Retina (tissue), 1 donor: ENCODE measurements at places on chromosomes 16 and 17.
A peak's percentile ranks its signal among the peaks of the same experiment; 100 is the strongest.

GRCh38 chr17:69402052-69402451 lies 12.4 kb upstream of the MAP2K6 start:
- DNase-seq = no peak

GRCh38 chr17:77455111-77455890 lies 314.5 kb downstream of the SEC14L1 start:
- DNase-seq = no peak

- peak; percentile 61 for DNase-seq
These were observed 44.1 kb downstream of the ZNF423 start for GRCh38 chr16:49811644-49812334.

DNA sequence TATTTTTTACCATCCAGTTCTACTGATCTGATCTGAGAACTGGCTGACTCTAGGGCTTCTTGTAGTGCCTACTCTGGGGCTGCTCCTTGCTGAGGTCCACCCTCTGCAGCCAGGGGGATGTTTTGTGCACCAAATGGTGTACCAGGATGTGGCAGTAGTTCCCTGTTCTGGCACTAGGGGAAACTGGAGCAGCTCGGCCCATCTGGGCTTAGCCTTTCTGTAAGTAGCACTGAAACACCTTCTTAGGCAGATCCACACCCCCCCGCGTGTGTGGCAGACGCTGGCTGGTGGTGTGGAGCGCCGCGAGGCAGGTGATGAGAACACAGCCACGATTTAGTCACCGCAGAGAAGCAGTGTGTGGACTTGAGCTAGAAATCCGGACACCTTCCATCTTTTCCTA lies 17.0 kb downstream of the DUSP14 start:
- DNase-seq = no peak

- DNase-seq = no peak
These were observed 16.7 kb downstream of the SOCS3 start for GRCh38 chr17:78343187-78343542.

DNA sequence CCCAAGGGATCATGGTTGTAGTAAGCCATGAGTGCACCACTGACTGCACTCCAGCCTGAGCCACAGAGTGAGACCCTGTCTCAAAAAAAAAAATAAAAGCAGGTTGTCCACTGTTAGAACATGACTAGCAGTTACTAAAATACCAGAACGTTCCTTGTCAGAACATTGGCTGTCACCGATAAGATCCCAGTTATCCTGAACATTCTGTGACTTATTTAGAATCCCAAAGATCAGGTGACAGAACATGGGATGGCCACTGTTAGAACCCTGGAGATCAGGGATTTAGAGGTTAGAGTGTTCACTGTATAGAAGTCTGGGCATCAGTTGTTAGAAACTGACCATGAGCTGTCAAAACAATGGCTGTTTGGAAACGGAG lies 8.6 kb downstream of the CES4A start:
- DNase-seq = no peak

DNA sequence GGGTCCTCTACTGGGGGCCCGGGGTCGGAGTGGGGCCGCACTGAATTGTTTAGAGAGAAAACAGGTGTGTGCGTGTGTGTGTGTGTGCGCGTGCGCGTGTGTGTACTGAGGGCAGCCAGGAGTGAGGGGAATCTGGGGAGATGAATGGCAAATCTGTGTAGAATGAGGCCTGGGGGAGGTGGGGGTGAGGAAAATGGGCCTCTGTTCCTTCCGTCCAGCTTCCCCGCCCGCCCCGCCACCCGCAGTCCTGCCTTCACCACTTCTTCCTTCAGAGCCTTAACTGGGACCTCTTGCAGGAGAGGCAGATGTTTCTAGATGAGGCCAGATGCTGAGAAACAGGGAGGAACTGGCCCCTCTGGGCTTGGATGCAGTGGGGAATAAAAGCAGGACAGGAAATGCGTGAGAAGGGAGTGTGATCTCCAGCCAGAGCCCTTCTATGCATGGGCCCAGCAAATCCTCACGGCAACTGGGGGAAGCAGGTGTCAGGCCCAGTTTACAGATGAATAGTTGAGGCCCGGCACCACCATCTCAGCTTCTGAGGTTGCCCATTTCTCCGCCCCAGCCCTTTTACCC lies 29.7 kb upstream of the NGFR start:
- no peak for DNase-seq

- no peak for DNase-seq
These were observed 11.4 kb downstream of the SLFN5 start for GRCh38 chr17:35254107-35254773.

DNA sequence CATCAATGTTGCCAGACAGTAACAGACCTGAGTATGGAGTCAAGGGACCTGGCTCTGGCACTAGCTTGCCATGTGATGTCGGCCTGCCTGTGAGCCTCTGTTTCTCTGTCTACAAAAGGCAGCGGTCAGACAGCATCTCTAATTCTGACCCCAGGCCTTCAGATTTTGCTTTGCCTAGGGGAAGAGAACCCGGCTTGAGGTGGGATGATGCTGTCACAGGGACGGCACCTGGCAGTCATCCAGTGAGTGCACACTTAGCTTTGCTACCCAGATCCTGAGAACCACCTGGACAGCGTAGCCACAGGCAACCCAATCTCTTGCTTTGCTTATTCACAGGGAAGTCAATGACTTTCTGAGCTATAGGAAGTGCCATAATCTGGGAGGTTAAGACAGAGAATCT lies 135.2 kb upstream of the SALL1 start:
- no peak for DNase-seq

GRCh38 chr17:6346986-6347385 lies 87.9 kb downstream of the AIPL1 start:
- no peak for DNase-seq

DNA sequence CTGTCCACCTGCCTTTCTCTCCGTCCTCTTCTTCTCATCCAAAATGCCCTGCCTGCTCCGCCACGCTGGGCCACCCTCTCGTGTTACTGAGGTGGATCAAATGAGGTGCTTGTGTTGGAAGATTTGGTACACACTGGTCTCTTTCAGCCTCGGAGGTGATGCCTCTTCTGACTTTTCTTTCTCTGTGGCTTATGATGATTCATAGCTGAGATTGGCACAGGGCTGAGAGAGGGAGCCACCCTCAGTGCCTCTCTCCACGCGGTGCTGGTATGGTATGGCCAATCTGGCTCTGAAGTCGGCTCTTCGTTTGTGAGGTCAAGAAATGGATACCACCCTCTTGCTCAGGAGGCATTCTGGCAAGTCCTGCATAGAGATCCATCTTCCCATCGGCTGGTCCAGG lies 82.4 kb downstream of the PLCG2 start:
- no peak for DNase-seq

DNA sequence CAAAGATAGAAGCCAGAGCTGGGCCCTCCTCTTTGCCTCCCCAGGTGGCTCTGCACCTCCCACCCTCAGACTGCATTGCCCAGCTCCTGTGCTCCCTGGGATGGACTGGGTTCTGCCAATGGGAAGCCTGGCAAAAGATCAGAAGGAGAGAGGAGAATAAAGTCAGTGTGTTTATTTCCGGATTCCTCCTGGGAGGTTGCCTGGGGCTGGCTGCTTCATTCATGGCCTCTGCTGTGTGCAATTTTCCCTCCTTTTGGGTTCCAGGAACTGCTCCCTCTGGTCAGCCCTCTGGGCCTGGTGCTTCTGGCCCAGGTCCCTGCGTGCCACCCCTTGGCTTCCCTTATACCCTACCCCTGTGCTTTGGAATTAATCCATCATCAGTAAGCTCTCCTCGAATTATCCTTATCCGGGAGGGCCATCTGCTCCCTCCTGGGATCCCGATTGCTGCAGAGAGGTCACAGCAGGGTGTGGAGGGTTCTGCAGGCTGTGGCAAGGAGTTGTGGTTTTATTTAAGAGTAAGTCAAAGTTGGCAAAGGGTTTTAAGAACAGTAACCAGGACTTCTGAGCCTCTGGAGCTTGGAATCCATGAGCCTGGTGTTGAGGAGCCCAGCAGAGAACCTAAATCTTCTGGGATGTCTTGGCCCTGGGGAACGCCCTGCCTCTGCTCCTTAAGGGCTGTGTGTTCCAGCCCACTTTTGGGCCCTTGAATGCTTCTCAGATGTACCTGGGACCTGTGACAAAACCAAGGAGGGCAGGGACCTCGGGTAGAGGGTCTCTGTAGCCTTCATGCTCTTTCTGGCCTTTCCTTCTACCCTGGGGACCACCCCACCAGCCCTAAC lies 8.2 kb upstream of the MMP2 start:
- no peak for DNase-seq

DNA sequence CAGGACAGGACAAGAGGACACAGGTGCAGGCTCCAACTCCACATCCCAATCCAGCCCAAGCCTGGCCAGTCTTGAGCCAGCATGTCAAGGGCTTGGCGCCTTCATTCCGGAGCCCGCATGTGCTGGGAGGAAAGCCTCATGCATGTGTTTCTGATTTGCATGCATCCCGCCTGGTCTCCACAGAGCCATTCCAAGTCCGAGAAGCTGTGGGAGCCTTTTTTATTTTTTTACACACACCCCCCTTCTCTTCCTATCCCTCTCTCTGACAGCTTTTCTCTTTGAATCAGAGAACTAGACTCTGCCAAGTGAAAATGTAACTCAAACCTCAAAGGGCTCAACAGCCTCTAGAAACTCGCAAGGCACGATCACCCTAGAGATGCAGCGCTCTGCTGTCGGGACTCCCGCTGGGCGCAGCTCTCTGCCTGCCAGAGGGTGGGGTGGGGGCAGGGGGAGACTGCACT lies 45.1 kb downstream of the NOG start:
- no peak for DNase-seq

DNA sequence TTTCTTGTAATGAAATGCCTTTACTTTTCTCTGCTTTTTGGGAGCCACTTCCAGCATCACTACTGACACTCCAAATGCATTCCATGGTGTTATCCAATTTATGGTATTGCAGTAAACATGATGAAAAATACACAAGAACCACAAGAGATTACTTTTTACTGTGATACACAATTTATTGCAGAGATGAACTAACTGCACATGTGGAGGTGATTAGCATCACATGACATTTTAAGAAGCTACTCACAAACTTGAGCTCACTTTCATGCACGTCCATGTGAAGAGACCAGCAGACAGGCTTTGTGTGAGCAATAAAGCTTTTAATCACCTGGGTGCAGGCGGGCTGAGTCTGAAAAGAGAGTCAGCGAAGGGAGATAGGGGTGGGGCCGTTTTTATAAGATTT lies 780.5 kb upstream of the GOT2 start:
- DNase-seq = no peak

GRCh38 chr16:31532896-31533295 lies 5.2 kb downstream of the AHSP start:
- no peak for DNase-seq
